ENCODE measurements at places on chromosomes 5 and 9. TPM values are rescaled to one million over a fixed set of nuclear protein-coding genes. Genes with fewer than 3 reads are reported as not detected.

Gene PCDHGA12
- polyA plus RNA-seq, result 1.5 TPM

Gene GGTA1
- polyA plus RNA-seq, result 7.2 TPM

- DNase-seq, result no peak
These were observed 464.5 kb upstream of the RGMB start for GRCh38 chr5:98308960-98309359.

DNA sequence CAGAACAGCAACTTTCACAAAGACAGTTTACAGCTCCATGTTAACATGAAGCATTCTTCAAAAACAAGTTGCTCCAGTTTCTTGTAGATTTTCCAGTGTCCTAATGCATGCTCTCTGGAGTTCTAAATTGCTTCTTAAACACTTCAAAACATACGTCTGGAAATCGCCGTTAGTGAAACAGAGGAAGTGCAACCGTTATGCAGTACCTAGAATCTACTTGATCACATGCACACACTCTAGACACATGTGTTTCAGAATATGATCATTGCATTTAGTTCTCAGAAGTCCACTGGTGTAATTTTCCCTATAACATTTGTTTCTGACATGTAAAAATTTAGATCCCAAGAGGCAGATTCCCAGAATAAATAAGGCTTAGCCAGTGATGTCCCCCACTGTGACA, 41.1 kb upstream of the RUFY1 start:
- DNase-seq, result no peak

DNA sequence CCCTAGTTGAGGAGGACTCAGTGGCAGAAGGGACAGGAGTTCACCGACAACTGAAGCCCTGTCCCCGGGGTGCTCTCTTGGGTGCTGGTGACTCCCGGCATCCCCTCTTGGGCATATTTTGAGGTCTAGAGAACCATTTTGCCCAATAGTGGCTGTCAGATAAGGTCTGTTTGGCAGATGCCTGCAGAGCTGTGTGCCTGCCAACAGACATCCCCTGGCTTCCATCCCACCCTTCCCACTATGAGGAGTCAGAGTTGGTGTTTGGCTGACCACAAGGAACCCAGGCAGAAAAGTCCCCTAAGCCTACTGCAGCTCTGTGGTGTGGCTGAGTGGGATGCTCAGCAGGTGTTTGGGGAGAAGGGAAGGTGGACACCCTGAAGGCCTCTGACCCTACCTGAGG, 207.0 kb downstream of the AUH start:
- no peak for DNase-seq
